GM23248 (cell line): ENCODE measurements at places on chromosomes 4 and X.

GRCh38 chrX:101744085-101744484, 84.4 kb upstream of the ARMCX2 start:
- peak; percentile 2 for DNase-seq

- no peak for DNase-seq
Measured at GRCh38 chrX:79645749-79646148, 278.6 kb upstream of the ITM2A start.

DNA sequence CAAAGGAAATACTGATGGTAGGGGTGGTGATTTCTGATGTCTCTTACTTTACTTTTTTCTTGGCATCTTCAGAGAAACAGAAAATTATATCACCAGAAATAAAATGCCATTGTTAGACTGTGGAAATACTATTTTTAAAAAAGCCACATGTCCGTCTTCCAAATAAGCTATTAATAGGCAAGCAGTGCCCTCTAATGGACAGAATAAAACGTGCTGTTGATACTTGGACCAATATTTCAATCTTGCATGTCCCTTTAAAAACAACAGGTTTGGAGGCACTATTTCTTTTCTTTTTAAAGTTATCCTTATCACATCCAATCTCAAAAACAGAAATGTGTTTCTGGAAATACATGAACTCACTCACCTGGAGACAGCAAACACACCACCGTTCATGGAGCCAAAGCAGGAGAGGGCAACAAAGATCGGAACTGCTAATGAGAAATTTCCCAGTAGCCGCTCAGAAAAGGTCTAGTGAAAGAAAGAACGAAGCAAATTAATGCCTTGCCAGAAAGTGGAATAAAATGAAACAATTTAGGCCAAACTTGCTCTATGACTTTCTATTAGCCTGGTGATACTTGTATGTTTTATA, 59.2 kb downstream of the SLC7A11 start:
- DNase-seq = peak; percentile 70

- no peak for DNase-seq
Measured at GRCh38 chr4:104811727-104812126, 317.0 kb upstream of the CXXC4 start.

- peak; percentile 28 for DNase-seq
Measured at GRCh38 chr4:3857269-3857926, 91.2 kb downstream of the ADRA2C start.

DNA sequence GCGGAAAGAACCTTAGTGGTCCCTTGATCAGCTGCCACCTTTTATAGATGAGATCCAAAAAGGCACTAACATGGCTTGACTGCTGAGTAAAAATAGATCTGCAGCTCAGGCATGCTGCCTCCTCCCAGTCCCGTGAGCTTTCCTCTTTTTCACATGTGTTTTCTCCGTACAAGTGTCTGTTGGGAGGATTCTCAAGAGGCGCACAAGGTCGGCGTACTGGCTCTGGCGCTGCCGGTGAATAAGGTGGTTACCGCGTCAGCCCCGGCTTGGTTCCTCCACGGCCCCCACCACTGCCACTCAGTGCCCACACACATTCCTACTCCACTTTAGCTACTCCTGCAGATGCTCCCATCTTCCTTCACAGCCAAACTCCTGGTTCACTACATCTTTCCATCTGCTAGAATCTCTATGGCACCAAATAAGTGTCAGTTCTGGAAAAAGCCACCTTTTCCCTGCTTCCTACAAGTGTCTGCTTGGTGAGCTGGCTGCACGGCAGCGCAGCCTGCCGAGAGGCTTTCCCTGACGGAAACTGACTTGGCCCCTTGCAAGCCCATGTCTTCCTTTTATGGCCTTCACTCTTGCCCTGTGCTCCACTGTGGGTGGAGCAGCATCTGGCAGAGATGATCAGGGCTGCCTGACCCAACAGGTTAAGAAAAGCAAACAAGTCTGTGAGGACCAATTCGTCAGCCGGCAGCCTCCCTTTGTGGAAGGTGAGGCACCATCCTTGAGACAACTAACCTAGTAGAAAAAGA, 99.8 kb downstream of the KLHL8 start:
- DNase-seq = no peak

DNA sequence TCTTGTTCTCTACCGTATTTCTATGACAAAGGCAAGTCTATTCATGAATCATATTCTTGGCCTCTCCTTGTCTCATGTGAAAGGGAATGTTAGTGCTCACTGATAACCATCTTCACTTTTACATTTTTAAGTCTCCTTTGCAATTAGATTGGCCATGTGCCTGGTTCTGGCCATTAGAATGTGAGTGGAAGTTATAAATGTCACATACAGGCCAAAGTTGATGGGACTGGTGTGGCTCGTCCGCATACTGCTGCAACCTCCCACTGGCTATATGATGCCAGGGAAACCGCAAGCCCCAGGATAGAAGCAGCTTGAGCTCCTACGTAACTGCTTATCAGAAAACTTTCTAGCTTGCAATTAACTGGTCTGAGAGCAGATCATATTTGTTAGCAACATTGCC, 86.1 kb downstream of the MAGEC1 start:
- no peak for DNase-seq

- no peak for DNase-seq
Measured at GRCh38 chrX:25596921-25597320, 541.2 kb upstream of the MAGEB18 start.

- DNase-seq = peak; percentile 44
Measured at GRCh38 chr4:54516556-54517215, 141.1 kb upstream of the KIT start.

GRCh38 chr4:87805971-87806370, 6.6 kb downstream of the IBSP start:
- peak; percentile 55 for DNase-seq
